ENCODE measurements at places on chromosomes 7 and 10.

DNA sequence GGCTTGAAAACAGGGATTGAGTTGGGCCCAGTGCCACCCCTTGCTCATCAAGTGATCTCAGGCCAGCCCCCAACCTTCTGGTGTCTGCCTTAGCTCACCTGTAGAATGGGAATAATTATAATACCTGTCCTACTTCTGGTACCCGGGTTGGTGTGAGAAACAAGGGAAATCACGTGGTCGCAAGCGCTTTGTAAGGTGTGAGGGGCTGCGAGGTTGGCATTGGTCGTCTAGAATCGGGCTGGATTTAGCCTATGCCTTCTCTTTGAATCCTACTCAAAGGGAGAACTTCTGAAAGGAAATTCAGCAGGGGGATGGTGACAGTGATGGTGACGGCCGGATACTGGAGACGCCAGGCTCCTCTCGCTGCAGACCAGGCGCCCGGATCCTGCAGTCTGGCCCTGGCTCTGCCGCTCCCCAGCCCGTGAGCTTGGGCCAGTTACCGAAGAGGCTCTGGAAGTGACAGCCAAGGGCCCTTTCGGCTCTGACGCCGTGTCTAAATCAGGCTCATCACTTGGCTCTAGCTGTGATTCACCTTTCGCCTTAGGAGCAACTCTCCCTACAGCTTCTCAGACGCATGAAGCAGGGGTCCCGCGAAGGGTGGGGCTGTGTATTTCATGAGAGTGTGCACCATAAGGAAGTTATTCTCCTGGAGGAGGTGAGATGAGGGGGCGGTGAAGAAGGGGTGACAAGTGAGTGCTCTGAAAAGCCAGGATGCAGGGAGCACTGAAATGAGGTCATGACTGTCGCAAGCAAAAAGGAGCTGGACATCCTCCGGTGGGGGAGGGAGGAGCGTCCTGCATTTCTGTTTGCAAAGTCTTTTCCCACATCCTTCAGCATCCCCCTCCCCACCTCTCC lies 4.0 kb upstream of the CREB5 start:
- DNase-seq: no peak

DNA sequence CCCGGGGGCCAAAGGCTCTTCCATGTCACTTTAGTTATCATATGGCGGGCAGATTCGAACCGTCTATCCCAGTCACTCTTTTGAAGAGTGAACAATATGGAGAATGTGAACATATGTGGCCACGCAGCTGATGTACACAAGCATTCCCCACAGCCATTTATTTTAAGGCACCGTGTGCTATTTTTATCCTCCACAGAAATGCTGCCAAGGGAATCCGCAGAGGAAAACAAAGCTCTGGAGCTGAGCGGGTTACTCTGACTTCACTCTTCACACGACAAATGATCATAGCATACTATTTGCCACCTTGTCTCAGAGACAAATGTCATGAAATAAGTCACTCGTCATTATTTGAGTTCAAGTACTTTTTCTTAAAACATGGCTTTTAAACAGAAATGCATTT lies 100.3 kb downstream of the CTBP2 start:
- DNase-seq: no peak

DNA sequence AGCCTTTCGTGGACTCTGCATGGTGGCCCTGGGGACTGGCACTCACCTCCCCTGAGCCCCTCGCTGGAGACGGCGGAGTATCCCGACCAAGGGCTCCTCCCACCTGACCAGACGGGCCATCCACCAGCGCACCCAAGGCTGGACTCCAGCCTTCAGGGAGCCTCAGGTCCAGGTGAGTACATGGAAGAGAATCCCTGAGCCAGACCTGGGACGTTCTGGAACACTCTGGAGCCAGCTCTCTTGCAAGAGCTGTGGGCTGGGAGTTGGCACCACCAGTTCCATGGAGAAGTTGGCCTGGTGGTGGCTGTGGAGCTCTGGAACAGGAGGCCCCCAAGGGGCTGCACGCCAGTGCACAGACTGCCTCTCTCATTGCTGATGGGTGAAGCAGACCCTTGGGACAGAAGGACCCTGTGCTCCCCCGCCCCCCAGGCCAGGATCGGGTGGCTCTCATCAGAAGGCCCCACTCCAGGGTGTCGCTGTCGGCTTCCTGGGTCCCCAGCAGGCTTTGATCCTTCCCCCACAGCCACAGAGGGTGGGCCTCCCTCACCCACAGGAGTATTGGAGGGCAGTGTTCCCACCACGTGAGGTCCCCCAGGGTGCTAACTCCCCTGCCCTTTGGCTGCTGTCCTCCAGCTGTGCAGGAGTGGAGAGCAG lies 189.9 kb downstream of the EBF3 start:
- DNase-seq: no peak

GRCh38 chr7:40299097-40299496 lies 164.3 kb downstream of the SUGCT start:
- no peak for DNase-seq

- DNase-seq: no peak
These were observed 100.1 kb downstream of the BTRC start for GRCh38 chr10:101453791-101454718.

All from NCI-H187 (cell line).